Suppressor macrophage treated with lipopolysaccharide for 1 hour (primary cell): ENCODE measurements at places on chromosomes 1 and 21.

DNA sequence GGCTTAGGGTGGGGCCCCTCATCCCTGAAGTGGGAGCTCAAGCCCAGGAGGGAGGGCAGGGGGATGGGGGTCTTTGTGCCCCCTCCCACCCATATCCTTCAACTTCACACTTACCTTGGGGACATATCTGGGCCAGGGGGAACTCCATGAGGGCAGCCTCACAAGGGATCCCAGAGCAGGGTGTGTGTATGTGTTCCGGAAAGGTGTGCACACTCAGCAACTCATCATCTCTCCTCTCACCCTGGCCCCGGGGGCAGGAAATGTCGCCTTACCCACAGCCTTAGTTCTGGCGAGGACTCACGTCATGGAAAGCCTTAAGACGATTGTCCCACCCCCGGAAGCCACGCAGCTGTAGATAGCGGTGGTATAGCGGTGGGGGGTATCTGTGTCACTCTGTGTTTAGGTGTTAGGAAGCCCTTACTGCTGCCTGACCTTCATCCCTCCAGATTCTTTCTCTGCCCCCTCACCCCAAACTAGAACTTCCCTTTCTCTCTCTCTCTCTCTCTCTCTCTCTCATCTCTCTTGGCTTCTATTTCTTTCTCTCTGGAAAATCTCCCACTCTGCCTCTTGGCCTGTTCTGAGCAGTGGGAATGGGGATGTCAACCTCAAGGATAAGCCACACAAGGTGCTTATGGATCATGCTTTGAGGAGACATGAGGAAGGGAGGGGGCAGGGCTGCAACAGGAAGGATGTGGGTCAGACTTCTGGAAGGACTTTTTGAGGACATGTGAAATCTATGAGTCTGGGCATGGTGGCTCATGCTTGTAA lies at the start of gene SH2D2A:
Gene SH2D2A, minus strand, starts transcription at position 288 of the 768 bp plus-strand sequence. Its CDS starts 140 bp downstream, at position 148.
- DNase-seq, result peak; percentile 44

DNA sequence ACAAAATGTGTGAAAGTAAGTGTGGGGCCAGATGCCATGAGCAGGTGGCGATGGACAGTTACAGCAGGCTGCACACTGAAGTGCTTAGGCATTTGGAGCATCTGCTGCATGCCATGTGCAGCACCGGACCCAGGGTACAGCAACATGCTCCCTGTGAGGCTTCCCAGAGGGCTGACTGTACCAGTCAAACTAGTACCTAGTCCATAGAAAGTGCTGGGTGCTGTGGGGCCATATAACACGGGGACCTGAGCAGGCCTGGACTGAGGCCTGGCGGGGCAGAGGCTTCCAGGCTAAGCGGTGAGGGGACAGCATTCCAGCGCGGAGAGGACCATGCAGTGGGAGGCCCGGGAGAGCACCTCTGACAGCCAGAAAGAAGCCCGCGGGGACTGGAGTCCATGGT lies 29.9 kb upstream of the PKP1 start:
- no peak for DNase-seq

DNA sequence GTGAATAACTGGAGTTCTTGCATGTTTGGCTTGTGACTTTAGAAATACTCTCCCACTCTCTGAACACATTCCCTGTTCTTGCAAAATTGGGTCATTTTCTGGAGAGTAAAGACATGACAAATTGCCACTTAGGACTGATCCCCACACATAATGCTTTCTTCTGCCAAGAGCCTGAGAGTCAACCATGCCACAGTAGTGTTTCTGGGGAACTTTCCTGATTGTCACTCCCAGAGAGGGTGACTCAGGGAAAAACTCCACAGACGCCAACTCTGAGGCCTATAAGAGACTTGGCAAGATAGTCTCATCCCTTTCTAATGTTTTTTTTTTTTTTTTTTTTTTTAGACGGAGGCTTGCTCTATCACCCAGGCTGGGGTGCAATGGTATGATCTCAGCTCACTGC lies 157.8 kb downstream of the ATG4C start:
- DNase-seq, result peak; percentile 40

DNA sequence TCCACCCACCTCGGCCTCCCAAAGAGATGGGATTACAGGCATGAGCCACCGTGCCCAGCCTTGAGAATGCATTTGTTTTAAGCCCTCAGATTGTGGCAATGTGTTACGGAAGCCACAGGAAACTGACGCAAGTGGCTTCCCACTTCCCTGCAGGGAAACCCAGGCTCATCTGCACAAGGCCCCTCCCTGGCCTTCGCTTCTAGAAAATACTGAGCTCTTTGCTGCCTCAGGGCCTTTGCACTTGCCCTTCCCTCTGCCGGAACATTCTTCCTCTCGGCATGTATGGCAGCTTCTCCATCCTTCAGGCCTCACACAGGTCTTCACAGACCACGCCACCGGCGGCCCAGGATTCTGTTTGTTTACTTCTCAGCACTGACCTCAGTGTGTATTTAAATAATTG lies 137.0 kb upstream of the TMEM51 start:
- DNase-seq, result peak; percentile 75

DNA sequence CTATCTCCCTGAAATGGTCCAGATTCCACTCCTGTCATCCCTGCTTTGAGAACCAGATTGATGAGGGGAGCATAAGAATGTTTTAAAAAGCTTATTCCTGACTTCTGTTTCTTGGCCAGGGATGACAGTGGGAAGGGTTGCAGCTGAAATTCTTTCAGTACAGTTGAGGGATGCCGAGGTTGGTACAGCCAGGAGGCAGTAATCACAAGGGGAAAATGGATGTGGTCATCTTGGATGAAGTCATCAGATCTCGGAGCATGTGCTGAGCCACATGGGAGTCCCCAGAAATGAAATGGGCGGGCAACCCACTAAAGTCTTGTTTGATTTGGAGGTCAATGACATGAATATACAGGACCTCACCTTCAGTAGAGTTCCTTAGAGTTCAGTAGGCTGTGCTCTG lies 18.7 kb upstream of the PLA2G2E start:
- peak; percentile 27 for DNase-seq

DNA sequence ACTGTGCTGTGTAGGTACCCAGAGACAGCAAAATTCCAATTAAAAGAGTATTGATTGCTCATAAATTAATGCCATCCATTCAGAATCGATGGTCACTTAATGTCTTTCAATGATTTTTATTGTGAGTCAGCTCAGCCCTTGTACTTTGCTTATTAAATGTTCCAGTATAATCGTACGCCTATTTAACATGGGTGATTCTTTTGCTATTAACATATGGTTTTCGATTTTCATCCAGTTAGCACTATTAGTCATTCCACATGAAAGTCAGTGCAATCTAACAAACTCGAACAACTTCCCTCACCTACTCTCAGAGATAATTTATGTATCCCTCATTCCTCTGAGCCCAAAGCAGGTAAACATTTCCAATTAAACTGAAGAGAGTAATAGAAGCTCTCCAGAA lies 109.6 kb upstream of the APP start:
- DNase-seq, result no peak

- DNase-seq, result no peak
Measured at GRCh38 chr1:106534612-106535011, 521.9 kb upstream of the PRMT6 start.

- DNase-seq, result no peak
Measured at GRCh38 chr1:79955966-79956365, 949.4 kb upstream of the ADGRL4 start.

GRCh38 chr1:228417483-228418203 lies 982 bp upstream of the TRIM17 start:
- no peak for DNase-seq

DNA sequence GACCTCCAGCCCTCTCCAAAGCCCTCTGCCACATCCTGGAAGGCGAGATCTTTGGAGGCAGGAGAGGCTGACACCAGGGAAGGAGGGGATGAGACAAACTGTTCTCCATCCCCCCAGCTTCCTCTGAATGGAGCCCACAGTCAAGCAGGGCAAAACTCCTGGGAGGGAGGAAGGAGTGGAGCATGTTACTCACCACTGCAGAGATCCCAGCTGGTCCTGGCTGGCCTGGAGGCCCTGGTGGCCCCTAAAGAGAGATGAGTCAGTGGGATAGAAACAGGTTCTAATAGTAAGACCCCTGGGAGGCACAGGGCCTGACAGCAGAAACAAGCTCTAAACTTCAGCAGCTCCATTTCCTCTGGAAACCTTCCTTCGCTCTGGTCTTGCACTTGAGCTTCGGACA lies 14.0 kb upstream of the PEF1 start:
- no peak for DNase-seq

DNA sequence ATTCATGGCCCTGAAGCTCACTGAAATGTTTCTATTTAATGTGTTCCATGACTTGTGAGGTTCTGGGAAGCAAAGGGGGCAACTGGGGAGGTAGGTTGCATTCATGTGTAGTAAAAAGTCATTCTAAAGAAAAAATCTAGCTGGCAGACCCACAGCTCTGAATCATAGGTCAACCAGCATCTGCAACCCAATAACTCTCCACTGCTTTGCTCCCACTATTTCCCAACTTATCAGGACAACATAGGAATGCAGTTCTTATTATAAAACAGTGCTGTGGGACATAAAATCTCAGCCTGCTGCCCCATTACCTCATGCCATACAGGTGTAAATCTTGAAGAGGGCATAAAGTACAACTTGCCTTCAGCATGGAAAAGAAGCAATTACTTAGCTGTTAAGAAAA lies 576.1 kb upstream of the PTBP2 start:
- DNase-seq, result no peak

DNA sequence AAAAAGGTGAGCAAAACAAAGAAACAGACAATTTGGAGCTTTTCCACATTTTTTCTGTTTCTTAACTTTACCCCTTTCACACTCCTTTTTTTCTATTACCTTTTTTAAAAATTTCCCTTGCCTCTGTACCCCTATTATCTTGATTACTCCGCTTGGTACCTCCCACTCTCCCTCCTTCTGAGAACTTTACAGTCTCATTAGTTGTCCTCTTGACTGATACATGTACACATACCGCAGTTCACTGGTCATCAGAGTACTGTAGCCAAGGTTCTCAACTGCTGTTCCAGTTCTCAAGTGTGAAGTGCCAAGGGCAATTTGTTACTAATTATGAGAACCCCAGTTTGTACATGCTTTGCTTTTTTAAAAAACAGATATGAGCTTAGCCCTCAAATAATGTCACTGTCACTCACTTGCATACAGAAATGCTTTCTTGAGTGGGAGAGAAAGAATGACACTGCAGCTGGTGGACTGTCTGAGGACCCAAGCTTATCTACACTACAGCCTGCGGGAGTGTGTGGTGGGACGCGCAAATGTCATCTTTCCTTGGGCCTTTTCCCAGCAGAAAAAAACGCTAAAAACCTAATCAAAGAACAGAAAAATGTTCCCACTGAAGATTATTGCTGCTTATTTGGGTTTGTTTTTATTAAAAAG lies 160.8 kb downstream of the DISP1 start:
- no peak for DNase-seq

- no peak for DNase-seq
Measured at GRCh38 chr1:22327411-22327810, 124.2 kb upstream of the ZBTB40 start.

DNA sequence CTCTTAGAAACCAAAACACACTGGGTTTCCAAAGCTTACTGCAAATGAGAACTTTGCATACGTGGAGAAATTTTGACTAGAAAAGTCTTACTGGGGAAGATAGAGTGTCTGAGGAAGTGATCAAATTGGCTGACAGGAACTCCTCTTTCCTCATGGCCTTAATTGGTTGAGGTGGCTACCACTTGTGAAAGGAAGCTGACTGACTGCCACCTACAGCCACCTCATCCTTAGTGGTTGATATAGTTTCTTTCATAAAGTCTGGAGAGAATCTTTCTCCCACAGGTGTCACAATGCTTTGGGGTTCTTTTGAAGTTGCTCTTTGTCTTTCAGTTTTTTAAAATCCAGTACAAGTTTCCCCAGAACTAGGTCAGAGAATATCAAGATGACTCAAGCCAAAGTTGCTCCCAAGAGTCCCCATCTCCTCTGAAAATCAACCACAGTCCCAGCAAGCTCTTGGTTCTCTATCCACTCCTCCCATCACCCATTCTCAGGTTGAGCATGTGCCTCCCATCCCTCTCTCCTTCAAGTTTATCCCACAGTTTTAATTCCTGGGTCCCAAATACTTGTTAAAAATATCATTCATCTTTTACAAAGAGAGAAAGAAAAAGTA lies 43.3 kb downstream of the GPR88 start:
- peak; percentile 26 for DNase-seq

- peak; percentile 51 for DNase-seq
Measured at GRCh38 chr1:48236716-48237470, 14.4 kb downstream of the SLC5A9 start.

- no peak for DNase-seq
Measured at GRCh38 chr1:64323054-64323453, 119.6 kb downstream of the UBE2U start.

DNA sequence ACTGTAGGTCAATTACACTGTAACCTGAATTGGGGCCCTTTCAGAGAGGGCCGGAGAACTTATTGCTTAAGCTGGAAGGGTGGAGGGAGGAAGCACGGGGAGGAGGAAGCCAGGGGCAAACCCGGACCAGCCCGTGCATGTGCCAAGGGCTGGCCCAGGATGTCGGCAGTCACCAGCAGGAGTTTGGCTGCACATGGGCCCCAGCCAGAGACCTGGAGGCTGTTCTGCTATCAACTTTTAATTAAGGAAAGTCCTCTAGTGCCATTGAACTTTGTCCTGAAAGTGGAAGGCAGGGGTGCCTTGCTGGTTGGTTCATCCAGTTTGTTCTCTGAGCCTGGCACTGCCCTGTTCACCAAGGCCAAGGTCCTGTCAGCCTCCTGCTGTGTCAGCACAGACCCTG lies 200.8 kb upstream of the VAMP3 start:
- no peak for DNase-seq

GRCh38 chr1:69120817-69121216 lies 446.9 kb upstream of the LRRC7 start:
- no peak for DNase-seq

DNA sequence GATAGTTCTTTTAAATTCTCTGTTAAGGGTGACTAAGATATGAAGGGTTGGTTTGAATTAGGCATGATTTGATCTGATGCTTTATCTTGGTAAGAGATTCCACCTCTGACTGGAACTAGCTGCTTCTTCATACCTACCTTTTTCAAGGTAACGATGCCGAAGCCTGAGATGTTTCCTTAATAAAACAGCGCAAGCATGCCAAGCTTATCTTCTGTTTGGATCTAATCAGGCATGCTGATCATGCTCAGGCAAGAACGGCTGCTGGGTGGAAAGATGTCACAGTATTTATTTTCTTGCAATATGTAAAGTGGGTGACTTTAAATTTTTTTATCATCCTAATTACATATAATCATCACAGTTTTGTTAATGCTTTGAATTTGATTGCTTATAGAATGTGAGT lies 148.7 kb downstream of the ADGRL2 start:
- no peak for DNase-seq

- no peak for DNase-seq
Measured at GRCh38 chr1:17192394-17193221, 12.3 kb upstream of the PADI1 start.

DNA sequence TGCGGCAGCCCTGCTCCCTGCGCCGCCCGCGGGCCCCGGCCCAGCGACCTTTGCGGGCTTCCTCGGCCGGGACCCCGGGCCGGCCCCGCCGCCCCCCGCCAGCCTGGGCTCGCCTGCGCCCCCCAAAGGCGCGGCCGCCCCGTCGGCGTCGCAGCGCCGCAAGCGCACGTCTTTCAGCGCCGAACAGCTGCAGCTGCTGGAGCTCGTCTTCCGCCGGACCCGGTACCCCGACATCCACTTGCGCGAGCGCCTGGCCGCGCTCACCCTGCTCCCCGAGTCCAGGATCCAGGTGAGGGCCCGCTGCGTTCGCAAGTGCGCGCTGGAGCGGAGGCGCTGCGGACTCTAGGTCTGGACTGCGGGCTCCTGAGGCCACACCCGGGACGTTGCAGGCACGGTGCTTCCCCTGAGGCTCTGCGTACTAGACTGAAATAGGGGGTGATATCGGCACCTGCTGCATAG lies 351 bp downstream of the MIXL1 start:
- no peak for DNase-seq
